ENCODE measurements at places on chromosomes 2 and 18. TPM values are rescaled to one million over a fixed set of nuclear protein-coding genes. Genes with fewer than 3 reads are reported as not detected.

DNA sequence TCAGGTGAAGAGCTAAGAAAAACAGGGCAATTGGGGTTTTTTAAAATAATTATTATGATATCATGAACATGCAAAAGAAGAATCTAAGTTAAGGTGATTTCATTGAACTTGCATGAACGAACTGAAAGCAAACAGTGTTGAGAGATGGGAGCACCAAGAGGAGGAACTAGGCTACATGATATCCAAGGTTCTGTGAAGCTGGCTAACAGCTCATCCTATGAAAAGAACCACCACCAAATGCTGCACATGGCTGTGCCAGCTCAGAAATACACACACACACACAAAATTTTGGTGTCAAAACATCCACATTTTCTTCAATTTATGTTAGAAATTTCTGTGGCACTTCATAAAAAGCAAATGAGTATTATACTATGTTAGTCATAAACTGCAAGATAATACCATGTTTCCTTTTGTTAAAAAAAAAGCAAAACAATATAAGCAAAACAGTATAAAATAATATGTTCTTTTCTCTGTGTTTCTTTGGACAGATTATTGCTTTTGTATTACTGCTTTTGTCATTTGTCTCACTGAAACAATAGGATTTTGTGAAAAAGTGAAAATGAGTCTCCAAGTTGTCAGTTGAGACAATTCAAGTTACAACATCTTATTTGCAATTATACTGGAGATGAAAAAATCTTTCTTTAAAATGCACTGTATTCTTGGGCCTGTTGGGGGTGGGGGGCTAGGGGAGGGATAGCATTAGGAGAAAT, 12.6 kb upstream of the TTC32 start:
- DNase-seq: no peak

DNA sequence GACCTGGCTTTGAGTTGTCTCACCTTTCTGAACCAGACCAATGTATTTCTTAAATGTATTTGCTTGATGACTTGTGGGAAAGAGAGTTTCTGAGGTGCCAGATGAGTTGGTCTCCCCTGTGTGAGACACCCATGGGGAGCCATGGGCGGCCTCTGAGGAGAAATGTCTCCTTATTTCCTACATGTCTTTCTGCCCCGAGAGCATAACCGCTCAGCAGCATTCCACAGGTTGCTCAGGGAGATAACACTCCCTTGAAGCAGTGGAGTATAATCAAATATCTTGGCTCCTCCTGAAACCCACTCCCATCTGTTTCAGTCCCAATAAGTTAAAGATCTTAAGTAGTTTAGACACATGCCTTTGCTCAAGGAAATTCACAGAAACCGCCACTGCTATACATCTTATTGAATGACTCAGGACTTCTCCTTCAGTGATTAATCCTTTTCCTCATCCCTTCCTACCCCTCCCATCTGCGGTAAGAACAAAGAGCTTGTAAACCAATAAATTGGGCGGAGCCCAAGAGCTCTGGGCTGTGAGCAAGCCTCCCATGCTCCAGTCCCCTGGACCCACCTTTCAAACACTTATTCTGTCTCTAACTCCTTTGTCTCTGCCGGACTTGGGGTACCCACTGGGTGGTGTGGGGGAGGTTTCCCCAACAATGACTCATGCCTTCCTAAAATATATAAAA, 285.5 kb upstream of the LRRTM4 start:
- no peak for DNase-seq

- no peak for DNase-seq
These were observed 69.4 kb downstream of the SCG2 start for GRCh38 chr2:223532712-223533111.

DNA sequence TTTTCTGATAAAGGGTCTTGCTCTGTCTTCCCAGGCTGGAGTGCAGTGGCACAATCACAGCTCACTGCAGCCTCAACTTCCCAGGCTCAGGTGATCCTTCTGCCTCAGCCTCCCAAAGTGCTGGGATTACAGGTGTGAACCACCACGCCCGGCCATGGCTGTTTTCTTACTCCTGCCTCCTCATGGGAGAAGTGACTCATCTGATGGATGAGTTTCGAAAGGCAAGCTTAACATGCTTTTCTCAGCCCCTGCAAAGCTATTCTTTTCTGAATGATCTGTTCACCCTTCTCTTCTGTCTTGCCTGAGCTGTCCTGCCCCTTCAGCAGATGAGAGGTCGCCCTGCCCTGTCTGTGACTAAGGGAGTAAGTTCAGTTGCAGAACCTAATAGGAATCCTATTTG, 929 bp upstream of the CREG2 start:
- DNase-seq: no peak

- DNase-seq: no peak
These were observed 121.4 kb upstream of the HS6ST1 start for GRCh38 chr2:128439791-128440665.

- DNase-seq: no peak
These were observed 257.3 kb downstream of the GLI2 start for GRCh38 chr2:120992791-120993555.

DNA sequence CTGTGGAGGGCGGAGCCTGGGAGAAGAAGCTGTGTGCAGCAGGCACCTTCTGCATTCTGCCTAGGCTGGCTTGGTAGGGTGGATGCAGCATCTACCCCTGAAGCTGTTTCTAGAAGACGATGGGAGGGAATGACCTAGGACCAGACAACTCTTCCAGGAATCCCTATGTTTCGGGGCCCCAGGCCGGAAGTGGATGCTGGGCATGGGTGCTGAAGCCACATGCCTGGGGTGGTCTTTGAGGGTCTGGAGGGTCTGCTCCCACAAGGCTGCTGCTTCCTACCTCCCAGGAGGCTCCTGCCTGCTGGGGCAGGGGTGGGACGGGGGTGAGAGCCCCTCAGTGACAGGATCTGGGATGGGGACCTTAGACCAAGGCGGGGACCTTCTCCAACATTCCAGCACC, 61.0 kb downstream of the CIB4 start:
- no peak for DNase-seq

Gene LRRTM1
- polyA plus RNA-seq: 0.64 TPM

DNA sequence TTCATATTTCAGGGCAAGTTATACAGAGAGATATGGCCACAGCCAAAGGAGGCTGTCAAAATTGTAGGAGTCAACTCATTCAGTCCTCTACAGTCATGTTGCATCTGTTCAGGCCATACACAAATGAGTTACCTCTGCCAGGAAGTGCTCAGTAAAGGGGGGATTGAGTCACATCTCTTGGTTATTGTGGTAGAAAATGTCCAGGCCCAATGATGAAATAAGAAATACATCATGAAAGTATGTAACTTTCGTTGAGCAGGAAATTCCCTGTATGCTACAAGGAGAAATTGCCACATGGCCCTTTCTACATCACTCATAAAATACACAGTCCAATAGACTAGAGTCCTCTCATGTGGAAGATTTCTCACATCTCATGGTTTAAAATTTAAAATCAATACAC, 103.9 kb upstream of the COL3A1 start:
- no peak for DNase-seq

Gene PFN4
- polyA plus RNA-seq: 1.5 TPM

GRCh38 chr2:133360882-133361281, 207.4 kb downstream of the NCKAP5 start:
- no peak for DNase-seq

DNA sequence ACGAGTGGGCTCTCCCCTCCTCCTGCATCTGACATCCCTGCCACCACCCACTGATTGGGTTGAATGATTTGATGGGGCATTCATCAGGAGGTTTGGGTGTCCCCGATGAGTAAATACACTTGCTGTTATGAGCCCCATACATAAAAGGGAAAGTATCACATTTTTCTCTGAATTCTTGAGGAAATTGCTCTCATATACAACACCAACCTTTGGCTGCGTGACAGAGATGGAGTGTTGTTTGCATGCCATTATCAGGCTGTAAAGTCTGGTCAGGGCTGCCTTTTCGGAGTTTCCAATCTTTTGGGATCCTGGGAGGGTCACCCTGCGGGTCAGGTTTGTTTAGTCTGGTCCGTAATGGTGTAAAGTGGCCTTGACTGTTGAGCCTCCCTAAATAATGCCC, 227.9 kb upstream of the SPRED2 start:
- DNase-seq: no peak

- peak; percentile 46 for DNase-seq
These were observed 6.7 kb upstream of the ADCY3 start for GRCh38 chr2:24926602-24927252.

Gene TBC1D8
- 20.1 TPM for polyA plus RNA-seq

Data from muscle of arm (tissue), 14 donors.